ENCODE measurements at places on chromosomes 4 and X.

- DNase-seq: no peak
These were observed 5.5 kb downstream of the SLITRK2 start for GRCh38 chrX:145823132-145823531.

- DNase-seq: no peak
These were observed 4.6 kb upstream of the DCAF12L2 start for GRCh38 chrX:126170720-126171119.

DNA sequence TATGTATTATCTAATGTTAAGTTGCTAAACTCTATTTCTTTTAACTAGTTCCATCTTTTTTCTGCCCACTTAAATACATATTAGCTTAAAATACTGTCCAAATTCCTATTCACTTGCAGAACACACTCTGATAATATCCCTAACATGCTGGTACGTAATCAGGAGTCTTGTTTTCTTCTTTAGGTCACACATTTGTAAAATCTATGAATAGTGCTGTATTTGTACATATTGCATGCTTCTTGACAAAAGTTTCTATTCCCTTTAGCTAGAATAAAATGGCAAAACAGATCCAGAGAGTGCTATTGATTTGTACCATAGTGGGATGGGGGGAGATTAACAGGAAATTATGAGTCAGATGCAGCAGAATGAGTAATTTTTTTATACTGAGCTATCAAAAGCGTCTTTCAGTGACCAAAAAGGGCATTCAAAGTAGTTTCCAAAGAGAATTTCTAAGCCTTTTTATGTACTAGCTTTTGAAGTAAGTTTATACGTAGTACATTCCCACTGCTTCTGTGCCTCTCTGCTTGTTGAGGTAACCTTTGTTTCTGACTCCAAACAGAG, 126.5 kb downstream of the PTPN13 start:
- DNase-seq: peak; percentile 36

GRCh38 chr4:183342541-183343533, 20.6 kb upstream of the CLDN24 start:
- peak; percentile 42 for DNase-seq

- DNase-seq: peak; percentile 23
These were observed 24.1 kb downstream of the CT45A1 start for GRCh38 chrX:135737366-135738071.

GRCh38 chr4:95061220-95061619, 303.5 kb downstream of the BMPR1B start:
- peak; percentile 52 for DNase-seq

- no peak for DNase-seq
These were observed 190.6 kb upstream of the RBPJ start for GRCh38 chr4:26130173-26130572.

- DNase-seq: no peak
These were observed 519.8 kb downstream of the TRIML1 start for GRCh38 chr4:188658958-188659522.

- peak; percentile 86 for DNase-seq
These were observed 97.3 kb downstream of the DDX60 start for GRCh38 chr4:168221301-168221700.

GRCh38 chr4:151744614-151745013, 16.2 kb downstream of the GATB start:
- peak; percentile 96 for DNase-seq

GRCh38 chr4:17786567-17786966, 5.1 kb upstream of the FAM184B start:
- DNase-seq: no peak

DNA sequence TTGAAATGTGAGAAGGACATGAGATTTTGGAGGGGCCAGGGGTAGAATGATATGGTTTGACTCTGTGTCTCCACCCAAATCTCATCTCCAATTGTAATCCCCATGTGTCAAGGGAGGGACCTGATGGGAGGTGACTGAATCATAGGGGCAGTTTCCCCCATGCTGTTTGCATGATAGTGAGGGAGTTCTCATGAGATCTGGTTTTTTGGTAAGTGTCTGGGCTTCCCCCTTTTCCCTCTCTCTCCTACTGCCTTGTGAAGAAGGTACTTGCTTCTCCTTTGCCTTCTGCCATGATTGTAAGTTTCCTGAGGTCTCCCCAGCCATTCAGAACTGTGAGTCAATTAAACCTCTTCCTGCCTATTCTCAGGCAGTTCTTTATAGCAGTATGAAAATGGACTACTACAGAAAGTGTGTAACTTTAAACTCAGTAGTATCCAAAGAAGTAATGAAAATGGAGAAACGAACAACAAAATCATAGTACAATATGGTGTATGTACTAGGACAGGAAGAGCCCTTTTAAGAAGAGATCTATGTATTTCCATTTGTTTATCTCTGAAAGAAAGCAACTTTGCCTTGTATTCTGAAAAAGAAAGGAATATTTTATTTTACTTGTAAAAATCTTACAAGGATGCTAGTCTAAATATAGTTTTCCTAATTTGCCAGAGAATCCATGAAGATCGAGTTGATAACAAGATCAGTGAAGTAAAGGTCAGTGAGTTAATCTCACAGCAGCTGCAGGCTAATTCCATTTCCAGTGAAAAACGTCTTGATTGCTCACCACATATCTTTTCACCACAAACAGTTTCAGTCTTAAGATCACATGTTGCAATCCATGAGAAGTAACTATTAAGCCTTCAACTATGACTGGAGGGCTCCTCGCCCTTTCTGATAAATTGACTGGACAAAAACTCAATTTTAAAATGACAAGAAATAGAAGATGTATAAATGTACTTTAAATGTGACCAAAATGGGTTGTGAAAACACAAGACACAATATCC, 20.5 kb downstream of the PKD2 start:
- DNase-seq: peak; percentile 92

GRCh38 chr4:115918149-115918548, 804.7 kb upstream of the NDST4 start:
- no peak for DNase-seq

DNA sequence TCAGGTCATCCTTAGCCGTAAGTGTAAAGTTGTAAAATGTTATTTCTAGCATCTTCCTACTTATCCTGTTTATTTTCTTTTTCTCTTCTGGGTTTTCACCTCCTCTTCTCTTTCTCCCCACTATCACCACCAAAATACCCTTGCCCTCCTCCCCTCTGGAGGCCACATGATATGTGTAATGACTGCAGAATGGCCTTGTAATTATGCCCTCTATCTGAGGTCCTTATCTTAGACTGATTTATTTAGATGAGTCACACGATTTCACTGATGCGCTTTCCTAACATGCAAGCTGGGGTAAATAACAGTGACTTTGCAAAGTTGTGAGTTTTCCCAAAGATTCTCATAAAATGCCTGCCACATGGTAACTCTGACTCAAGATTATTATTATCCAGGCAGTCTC, 231.8 kb upstream of the GPRIN3 start:
- DNase-seq: peak; percentile 85

DNA sequence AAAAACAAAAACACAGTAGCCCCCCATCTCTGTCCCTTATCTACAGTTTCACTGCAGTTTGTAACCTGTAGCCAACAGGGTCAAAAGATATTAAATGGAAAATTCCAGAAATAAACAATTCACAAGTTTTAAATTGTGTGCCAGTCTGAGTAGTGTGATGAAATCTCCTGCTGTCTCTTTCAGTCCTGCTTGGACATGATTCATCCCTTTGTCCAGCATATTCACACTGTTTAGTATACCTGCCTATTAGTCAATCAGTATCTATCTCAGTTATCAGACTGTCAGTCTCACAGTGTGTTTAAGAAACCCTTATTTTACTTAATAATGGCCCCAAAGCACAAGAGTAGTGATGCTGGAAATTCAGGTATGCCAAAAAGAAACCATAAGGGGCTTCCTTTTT, 21.9 kb downstream of the CNOT6L start:
- peak; percentile 53 for DNase-seq

DNA sequence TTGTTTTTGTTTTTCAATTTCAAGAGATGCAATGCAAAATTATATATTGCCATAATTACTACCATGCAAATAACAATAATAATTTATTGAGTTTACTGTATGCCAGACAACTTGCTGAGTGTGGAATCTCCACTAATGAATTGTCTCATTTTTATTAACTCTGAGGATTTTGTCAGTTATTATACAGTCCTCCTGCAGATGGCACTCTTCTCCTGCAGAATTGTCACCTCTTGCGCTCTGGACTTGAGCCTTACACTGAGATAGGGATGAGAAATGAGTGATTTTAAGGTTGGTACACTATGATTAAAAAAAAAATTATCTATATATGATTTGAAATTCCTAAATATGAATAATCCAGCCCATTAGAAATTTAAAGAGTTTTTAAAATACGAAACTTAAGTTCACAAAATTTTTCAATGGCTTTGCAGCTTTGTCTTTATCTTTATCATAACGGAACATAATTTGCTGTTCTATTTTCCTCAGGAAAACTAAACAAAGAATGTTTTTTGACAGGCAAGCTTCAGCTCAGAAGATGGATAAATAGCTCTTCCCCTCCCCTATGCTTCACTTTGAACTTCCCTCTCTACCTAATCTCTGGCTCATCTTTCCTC, 12.7 kb upstream of the PAQR3 start:
- peak; percentile 68 for DNase-seq

DNA sequence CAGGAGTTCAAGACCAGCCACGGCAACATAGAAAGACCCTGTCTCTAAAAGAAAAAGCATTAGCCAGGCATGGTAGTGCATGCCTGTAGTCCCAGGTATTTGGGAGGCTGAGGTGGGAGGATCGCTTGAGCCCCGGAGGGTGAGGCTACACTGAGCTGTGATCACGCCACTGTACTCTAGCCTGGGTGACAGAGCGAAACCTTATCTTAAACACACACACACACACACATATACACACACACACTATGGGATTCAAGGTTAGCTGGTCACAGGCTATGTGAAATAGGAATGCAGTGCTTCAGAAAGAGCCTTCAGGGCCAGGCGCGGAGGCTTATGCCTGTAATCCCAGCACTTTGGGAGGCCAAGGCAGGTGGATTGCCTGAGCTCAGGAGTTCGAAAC, 23.5 kb downstream of the NLGN3 start:
- DNase-seq: no peak

GRCh38 chr4:121126449-121127006, 37.6 kb downstream of the TNIP3 start:
- DNase-seq: no peak

DNA sequence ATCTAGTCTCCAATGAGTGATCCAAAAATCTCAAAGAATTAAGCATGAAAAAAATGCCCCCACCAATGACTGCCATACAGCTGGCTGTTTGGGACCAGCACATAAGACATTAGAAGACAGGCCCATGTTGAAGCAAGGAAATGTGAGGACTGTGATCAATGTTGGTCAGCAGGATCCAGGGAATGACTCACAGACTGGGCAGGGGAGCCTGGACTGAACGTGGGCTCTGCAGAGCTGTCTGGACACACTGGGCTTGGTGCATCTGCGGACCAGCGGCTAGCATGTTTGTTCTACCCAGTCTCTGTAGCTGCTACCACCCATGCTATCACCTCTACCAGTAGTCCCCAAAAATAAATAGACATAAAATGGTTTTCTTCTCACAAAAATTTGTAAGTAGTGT, 108.6 kb downstream of the PALLD start:
- peak; percentile 91 for DNase-seq

DNA sequence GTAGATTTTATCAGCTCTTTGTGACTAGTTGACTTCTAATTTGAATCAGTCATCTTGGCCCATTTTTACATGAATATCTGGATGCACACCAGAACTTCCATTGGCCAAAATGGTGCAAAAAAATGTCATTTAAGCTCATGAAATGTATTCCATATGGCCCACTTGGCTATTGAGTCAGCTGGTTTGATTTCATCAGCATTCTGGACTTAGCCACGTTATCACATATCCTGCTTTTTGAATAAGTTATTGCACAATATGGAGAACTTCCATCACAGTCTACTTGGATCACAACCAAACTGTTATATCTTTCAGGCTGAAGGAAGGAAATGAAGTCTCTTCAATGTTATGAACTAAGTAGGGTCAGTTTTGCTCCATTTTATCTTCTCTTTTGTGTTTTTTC, 640.6 kb downstream of the PCDH7 start:
- peak; percentile 90 for DNase-seq

DNA sequence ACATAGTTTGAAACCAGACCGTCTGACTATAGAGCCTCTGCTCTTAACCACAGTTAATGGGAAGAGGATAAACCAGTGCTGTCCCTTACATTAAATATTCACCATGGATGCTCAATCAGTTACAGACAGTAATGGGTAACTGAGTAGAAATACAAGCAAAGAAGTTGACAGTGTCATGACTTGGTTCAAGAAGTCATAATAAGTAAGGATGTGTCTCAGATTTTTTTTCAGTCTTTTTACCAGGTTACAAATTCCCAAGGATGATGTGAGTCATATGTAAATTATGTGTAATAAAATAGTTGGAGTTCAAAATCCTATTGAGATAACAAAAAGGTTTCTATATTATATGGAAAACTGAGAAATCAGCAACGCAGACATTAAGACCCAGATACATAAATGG, 31.1 kb downstream of the ZCCHC4 start:
- DNase-seq: peak; percentile 25

DNA sequence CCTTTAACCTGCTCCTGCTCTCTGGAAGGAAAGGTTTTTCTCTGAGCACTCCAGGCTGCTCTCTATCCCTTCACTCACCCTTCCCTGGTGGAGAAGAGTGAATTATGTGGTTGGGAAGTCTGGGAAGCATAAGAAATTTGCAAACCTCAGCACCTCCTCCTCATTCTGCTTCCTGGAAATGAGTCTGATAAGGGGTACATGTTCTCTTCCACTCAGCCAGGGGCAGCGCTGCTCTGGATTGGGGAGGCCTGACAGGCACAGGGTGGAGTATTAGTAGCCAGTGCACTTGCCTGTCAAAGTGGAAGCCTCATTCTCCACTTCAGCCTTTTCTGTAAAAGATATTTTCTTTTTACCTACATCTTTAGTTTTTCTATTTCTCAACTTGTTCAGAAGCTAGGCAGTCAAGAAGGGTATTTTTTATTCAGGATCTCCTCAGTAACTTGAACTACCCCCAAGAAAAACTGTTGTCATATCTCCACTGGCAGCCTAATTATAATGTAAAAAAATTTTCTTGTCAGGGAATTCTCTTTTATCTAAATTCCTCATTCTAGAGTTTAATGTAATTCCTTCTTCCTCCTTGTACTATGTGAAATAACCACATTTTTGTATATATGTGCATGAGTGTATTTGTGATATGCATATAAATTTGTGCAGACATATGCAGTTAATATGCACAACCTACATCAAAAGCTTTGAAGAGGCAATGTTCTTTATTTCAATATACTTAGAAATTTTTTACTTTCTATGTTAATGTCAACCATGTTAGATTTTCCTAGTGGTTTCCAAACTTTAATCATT, 15.3 kb downstream of the ADAMTS3 start:
- no peak for DNase-seq

- no peak for DNase-seq
These were observed 12.1 kb upstream of the MAGEA11 start for GRCh38 chrX:149699761-149700160.

DNA sequence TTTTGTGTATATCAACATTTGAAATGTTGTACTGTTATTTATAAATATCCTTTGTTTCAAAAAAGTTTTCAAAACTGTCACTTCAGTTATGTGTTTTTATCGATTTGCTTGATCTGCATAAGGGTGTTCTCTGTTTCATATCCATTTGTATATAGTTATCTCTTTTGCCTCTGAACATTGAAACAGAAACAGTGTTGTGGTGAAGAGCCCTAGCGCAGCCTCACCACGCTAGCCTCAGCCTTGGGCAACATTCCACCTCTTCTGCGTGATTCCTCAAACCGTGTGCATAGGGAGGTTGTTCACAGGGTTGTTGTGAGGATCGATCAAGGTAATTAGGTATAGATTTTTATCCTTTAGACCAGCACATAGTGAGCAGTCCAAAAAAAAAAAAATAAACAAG, 287.0 kb upstream of the GALNT7 start:
- DNase-seq: no peak

- DNase-seq: peak; percentile 84
These were observed 32.1 kb downstream of the ZGRF1 start for GRCh38 chr4:112604589-112604988.

GRCh38 chr4:142226014-142226413, 589.6 kb downstream of the IL15 start:
- no peak for DNase-seq
